Stimulated activated CD8-positive, alpha-beta memory T cell treated with anti-CD3 and anti-CD28 coated beads, Interleukin-12 subunit alpha, Interleukin-12 subunit beta, amount 100 ng/mL, for 4 hours (primary cell): ENCODE measurements at places on chromosomes 3 and 15.

GRCh38 chr15:51049081-51049480, 45.6 kb downstream of the TNFAIP8L3 start:
- no peak for DNase-seq

DNA sequence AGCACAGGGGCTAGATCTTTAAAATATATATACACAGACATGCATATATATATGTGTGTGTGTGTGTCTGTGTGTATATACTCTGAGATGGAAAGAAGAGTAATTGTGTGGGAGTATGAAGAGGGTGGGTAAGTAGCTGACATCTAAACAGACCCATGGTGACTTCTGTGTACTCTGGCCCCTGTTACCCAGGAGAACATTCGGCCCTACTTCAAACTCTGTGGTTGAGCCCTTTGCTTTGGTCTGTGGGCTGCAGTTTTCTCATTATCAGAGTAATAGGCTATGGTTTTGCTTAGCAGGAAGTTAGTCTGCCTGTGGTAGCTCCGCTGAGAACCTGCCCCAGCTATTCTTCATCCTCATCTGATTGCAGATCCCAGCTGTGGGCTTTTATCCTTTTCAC, 141.4 kb downstream of the RBPMS2 start:
- no peak for DNase-seq

- DNase-seq: no peak
Measured at GRCh38 chr3:41882956-41883355, 78.9 kb downstream of the ULK4 start.

DNA sequence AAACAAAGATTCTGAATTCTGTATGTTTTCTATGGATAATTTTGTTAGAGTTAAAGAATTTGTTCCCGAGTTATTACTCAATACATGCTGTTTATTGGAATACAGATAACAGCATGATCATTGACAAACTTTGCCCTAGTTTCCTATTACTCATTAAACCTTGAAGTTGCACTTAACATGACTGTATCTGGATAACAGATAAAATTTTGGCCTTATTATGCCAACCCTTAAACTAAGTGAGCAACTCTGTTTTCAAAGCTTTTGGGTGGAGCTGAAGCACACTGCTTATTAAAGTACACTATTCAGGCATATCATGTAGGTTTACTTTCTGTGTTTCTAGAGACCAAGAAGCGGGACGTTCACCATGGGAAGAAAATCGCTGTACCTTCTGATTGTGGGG, at the start of gene AADAC:
Gene AADAC, plus strand, starts transcription at position 318 of the 400 bp plus-strand sequence. Its CDS starts 47 bp downstream, at position 365.
- no peak for DNase-seq

DNA sequence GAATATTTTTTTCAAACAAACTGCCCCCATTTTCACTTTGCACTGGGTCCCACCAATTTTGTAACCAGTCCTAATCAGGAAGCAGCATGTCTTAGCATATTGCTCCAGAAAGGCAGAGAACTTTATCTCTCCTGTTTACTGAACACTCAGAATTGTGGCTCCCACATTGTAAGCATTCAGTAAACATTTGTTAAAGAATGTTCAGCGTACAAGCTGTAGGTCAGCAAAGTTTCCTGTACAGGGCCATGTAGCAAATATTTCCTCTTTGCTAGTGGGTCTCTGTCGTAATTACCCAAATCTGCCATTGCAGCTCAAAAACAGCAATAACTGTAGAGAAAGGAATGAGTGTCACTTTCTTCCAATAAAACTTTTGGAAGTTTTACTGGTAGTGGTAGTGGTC, 393.3 kb downstream of the GRM7 start:
- DNase-seq: no peak

DNA sequence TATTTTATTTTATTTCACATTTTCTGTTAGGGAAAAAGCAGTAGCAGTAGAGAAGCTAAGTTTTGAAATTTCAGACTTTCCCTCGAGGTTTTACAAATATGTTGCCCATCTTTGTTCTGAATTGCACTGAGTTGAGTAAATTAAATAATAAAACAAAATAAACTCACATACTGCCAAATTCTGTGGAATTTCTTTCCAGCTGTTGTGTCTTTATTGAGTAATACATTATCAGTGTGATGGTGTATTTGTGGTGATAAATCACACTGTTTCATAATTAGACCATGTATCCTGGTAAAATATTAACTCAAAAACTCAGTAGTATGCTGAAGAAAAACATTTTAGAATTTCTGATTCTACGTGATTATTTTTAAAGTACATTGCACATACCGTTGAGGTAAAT, 592.1 kb downstream of the SI start:
- no peak for DNase-seq

DNA sequence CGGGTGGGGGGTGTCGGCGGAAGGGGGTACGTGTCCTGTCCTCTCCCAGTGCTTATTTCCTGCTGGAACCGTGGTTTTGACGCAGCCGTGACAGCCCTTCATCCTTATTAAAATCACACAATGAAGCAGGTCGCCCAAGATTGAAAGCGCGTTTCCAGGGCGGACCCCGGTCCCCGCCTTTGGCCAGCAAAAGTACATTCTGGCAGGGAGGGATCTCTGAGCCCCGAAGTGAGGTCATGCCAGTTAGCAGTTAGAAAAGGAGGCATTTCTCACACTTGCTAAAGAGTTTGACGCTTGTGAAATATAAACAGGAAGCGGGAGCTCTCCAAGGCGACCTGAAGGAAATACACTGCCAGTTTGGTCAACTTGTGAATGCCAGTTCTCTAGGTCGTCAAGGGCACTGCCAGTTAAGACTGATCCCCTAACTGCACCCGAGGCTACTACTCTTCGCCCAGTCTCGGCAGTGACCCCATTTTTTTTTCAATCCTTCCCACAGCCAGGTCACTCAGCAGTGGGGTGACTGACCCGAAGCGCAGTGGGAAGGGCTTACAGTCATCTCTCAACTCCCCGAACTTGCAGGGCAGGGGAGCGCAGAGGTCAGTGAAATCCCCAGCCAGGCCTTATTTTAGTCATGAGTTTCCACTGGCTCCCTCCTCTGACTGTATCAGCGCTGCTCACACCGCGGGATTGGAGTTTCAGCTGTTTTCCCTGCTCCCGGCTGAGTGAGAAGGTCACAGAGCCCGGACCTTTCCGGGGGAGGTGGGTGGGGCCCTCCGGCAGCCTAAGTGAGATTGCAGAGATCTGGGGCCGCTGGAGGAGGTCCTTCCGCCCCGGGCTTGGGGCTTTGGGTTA, 2.0 kb upstream of the BHLHE40 start:
- peak; percentile 41 for DNase-seq
